ENCODE measurements at places on chromosomes 7 and 10. TPM values are rescaled to one million over a fixed set of nuclear protein-coding genes. Genes with fewer than 3 reads are reported as not detected.
A peak's percentile ranks its signal among the peaks of the same experiment; 100 is the strongest.

The SLC29A4 gene
- total RNA-seq: 6.4 TPM

The TNS3 gene
- total RNA-seq: 7.5 TPM

The PRPF18 gene
- total RNA-seq: 19.7 TPM

The PGAM2 gene
- total RNA-seq: not detected

The SPOCK2 gene
- 3.4 TPM for total RNA-seq

The SORBS1 gene
- 103 TPM for total RNA-seq

The ARHGAP21 gene
- total RNA-seq: 100 TPM

The STK31 gene
- 0.33 TPM for total RNA-seq

The PTPRZ1 gene
- 2.5 TPM for total RNA-seq

DNA sequence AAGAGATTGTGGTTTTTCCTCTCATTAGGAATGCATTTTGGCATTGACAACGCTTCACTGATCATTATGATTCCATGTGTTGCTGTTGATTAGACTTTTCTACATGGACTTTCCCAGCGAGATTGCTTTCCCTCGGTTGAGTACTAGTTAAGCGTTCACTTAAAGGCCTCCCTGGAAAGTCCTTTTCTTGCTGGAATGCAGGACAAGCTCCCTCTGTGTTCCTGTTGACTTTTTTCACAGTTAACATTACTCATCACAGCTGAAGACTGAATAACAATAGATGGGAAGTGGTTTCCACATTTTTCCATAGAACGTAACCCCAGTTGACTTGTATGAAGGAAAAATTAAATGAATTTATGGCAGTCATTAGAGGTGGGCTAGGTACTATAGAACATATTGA is 2.6 kb upstream of the CAV1 start:
- DNase-seq: no peak

DNA sequence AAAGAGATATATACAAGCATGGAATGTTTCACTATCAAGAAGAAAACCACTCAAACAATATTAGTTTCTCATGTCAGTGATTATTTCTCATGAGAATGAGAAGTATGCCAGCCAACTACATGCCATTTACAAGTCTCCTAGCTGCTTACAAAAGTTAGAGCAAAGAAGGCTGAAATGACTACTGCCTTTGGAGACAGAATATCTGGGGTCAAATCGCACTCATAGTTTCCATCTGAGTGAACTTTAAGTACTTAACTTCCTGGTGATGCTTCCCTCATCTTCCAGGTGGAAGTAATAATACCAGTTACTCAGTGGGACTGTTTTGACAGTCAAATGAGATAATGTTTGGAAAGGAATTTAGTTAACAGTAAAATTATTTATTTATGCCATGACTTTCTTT is 42.0 kb upstream of the RHOBTB1 start:
- no peak for DNase-seq

GRCh38 chr7:80918909-80919721 is at the start of gene SEMA3C:
SEMA3C (minus strand) TSS chr7:80919051; CDS start chr7:80916781, 2,270 bp downstream.
- DNase-seq: peak; percentile 91

DNA sequence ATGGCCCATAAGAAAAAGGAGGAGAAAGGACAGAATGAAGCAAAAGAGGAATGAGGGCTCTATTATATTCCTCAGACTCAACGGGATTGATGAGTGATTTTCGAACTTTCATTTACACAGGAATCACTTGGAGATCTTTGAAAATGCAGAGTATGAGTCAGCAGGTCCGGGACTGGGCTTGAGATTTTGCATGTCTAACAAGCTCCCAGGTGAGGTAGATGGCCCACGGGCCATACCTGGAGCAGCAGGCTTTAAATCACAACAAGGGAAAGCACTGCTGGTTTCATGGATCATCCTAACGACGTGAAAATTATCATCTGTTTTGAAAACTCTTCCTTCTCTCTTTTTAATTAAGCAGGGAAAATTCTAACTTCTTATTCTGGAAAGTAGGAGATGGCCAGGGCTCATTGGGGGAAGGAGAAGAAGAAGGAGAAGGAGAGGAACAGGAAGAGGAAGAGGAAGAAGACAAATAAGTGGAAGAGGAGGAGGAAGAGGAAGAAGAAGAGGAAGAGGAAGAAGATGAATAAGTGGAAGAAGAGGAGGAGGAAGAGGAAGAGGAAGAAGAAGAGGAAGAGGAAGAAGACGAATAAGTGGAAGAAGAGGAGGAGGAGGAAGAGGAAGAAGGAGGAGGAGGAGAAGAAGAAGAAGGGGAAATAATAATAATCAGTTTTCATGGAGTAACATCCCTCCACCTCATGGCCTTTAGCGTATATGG is 3.8 kb upstream of the SDK1 start:
- no peak for DNase-seq

DNA sequence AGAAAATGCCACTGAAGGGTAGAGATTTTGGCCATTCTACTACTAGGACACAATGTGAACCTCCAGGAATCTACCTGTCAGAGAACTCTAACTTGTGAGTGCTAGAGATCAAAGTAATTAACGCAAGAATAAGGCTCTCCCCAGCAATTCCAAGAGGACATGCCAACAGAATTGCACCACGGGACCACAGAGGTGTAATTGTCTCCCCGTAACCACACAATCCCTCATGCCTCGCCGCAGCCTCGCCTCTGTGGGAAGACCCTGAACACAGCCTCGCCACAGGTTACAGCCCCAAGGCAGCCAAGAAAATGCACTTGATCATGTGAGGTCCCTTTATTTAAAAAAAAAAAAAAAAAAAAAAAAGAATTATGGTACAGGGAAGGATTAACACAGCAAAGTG is 29.5 kb downstream of the CDCA7L start:
- DNase-seq: no peak

DNA sequence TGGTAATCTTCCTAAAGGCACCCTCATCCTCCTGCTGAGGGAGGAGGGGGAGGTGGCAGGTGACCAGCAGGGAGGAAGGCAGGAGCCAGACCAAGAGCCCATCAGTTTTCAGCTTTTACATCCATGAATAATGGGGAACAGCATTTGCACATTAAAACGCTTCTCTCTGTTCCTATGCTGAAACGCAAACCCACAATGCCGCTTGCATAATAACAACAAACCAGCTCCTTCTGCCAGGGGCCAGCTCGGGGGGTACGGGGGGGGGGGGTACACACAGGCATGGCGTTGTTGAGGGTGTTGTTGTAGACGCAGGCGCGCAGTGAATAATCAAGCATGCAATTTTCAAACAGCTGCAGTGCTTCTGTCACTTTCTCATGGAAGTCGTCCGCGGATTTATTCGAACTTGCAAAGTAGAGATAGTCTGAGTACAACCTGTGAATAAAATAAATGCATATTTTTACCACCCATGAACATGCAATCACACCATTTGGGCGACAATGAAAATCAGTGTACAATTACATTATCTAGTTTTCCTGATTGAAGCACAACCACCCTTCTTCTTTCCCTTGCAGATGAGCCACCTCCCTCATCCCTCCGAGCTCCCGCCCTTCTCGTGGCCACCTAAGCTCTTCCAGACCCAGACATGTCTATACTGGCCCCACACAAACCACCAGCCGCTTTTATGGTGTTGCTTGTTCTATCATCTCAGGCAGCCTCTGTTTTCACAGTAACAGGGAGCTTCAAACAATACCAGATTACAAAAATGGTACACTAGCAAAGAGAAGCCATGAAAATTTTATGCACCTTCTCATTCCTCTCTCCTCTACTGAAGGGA is 72.2 kb downstream of the CHST15 start:
- DNase-seq: no peak

DNA sequence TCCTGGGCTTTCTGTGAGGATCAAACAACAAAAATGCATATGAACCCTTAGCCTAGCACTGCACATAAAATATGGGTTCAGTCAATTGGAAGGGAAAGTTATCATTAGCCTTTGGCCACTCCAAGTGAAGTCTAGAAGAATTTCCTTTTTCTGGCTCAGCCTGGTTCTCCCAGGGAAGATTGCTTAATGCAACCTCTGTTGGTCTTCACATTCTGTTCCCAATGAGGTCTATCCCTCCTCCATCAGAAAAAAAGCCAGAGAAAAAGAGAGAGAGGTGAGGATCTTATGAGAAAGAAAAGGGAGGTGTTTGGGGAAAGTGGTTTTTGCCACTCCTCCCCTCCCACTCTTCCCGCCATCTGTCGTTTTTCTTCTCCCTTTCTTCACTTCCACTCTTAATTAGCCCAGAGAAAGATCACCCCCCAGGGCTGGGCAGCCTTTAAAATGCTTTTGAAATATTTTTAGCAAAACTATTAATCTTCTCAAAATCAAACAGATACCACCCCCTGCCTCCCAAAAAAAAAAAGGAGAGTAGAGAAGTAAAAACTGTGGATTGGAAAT is 31.1 kb downstream of the CPVL start:
- DNase-seq: no peak

GRCh38 chr10:2817940-2818636 is 249.3 kb upstream of the PFKP start:
- no peak for DNase-seq

GRCh38 chr7:111763221-111763801 is 201.0 kb upstream of the IMMP2L start:
- peak; percentile 36 for DNase-seq

DNA sequence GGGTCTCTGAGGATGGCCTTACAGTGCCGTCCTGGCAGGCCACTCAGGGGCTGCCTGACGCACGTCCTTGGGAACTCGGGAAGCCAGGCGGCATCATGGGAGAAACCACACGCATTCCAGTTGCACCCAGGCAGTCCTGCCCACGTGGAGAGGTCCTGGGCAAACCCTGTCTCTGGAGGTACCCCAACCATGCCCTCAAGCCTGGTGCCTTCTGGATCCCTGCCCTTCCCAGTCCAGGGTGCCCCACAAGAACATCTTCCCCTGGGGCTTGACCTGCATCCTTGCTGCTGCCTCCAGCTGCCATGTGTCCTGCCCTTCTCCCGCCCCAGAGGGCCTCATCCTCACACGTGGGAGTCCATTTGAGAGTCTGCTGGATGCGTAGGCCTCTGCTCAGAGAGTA is 200.3 kb upstream of the PPP2R2D start:
- no peak for DNase-seq

DNA sequence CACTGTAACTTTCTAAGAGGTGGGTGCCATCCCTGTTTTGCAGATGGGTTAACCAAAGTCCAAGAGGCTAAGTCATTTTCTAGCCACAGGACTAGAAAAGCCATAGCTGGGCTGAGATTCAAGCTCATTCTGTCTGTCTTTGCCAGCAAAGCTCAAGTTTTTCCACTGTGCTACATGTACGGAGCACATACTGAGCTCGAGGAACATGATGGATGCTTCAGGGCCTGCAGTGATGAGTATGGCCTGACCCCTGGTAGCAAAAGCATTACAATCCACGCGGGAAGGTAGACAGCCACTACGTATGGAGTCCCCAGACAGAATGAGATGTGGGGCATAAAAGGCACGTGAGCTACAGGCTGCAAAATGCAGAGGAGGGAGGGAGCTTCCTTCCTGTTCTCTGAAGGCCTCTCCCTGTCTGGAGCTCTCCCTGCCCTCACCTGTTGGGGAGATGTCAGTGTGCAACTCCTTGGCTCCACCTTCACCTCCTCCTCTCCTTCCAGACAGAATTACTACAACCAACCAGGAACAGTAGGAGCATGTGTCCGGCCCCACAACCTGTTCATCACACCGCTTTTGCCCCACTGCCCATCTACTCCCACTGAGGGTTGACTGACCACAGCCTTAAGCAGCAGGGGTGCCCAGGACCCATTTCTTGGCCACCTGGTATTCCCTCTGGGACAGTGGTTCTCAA is 16.4 kb downstream of the ITPRIP start:
- DNase-seq: no peak

- DNase-seq: no peak
Measured at GRCh38 chr10:129102906-129103693, 363.9 kb upstream of the MGMT start.

GRCh38 chr10:27241010-27241651 is 534 bp upstream of the ACBD5 start:
- peak; percentile 38 for DNase-seq

- no peak for DNase-seq
Measured at GRCh38 chr7:95255691-95256090, 68.6 kb downstream of the PON1 start.

GRCh38 chr10:121648059-121648458 is 49.8 kb upstream of the FGFR2 start:
- DNase-seq: no peak
